ENCODE measurements at places on chromosomes 5 and 9.

DNA sequence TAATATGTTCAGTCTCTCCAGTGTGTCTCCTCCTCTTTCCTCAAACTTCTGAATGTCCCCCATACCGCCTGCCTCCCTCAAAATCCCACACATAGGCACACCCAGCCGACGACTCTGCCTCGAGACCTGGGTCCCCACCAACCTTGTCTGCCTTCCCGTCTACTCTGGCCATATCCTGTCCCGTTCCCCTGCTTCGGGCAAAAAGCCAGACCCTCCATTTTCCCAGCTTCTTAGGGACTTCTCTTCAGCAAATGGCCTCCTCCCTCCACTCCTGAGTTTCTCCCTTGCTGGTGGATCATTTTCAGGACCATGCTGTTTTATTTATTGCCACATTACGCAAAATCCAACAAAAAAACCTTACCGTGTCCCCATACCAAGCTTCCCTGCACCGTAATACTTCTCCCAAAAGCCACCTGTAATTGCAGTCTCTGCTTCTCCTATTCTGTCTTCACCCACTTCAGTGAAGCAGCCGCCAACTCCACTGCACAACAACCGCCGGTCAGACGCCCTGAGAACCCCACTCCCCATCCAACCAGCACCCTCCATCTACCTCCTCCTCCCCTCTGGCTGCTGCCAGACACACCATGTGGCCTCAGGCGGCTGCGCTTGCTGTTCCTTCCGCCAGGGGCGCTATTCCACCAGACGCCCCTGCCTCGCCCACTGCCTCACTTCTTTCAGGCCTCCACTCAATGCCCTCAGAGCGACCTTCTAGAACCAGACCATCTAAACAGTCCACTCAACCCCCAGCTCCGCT, 117.0 kb downstream of the TRPM6 start:
- DNase-seq, result peak; percentile 63

DNA sequence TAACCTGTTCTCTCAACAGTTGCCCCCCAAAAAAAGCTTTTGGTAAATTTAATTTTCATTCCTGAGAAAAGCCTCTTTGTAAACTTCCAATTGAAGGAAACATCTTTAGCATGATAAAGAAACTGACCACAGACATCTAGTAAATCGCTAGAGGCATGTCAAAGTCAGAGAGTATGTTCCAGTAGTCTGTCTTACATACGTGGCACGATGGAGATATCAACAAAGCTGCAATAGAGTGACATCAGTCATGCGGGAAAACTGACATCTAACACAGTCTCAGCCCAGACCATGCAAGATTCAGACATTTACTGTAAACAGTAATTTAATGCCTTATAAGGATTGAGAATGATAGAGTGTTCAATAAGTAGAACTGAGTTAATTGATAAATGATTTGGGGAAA, 45.1 kb downstream of the GARNL3 start:
- no peak for DNase-seq

DNA sequence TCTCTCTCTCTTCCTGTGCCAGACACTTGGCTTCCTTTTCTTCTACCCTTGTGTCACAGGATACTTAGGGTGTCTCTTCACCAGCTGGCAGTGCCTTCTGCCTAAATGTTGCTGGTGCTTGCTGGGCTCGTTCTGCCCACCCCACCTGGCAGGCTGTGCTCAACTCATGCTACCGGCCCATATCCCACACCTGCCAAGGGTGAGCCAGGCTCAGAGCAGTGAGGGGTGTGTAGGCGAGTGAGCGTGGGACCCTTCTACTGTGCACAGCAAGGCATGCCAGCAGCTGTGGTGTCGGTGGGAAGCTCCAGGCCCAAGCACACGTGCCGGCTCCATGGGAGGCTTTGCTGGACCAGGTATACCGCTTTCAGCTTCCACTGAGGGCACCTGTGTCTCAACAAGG, 1626.7 kb upstream of the ACO1 start:
- no peak for DNase-seq

DNA sequence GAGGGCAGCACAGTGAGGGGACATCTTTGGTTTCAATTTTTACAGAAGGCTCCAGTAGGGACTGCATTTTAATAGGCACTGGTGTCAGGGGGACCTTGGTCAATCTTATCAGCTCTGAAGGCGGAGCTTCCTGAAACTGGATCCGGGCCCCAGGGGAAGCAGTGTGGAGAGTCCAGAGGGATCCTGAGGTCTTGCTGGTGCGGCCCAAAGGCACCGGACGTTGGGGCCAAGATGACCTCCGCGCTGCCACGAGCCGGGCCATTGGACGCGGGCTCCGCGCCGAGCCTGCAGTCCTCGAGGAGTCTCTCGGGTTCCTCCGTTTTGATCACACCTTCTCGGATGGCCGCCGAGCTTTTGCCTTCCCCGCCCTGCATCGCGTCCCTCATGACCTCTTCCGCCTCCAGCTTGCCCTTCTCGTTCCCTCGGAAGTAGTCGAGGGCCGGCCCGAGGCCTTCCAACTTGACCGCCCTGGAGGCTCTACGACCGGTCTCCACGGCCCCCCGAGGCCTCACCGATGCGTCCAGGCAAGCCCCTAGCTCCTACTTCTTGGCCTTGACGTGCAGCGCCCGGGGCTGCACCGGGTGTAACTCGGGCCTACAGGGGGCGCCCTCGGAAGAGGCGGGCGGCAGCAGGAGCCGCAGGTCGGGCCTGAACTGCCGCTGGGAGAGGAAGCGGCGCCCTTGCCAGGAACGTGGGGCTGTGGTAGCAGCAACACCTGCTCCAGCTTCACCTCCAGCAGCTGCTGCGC, 18.8 kb downstream of the C5orf52 start:
- no peak for DNase-seq

DNA sequence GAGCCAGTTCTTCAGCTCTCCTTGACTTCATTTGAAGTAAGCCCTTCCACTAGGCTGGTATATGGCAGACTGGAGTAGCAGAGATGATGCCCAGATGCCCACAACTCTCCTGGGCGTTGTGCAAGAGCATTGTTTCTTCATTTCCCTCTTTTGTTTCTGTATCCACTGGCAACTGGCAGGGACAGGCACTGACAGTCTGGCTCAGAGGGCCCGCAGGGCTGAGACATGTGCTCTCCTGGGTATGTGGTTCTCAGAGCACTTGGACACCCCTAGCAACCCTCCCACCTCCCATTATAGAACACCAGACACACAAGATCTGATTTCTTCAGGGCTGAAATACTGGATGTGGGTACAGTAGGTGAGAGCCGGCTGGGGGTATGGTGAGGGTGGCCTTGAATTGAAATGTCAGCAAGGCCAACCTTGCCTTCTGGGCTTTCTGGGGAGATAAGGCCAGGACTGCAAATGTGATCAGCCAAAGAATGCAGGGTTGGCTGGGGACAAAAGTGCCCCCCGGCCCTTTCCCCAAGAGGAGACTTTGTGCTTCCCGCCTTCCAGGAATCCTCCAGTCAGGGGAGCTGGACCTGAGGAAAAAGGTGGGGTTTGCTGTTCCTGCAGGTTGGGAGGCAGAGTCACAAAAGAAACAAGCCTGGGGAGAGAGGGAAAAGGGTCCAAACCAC, 28.6 kb upstream of the CTNNA1 start:
- no peak for DNase-seq

GRCh38 chr5:163540696-163541095, 35.3 kb downstream of the MAT2B start:
- no peak for DNase-seq

DNA sequence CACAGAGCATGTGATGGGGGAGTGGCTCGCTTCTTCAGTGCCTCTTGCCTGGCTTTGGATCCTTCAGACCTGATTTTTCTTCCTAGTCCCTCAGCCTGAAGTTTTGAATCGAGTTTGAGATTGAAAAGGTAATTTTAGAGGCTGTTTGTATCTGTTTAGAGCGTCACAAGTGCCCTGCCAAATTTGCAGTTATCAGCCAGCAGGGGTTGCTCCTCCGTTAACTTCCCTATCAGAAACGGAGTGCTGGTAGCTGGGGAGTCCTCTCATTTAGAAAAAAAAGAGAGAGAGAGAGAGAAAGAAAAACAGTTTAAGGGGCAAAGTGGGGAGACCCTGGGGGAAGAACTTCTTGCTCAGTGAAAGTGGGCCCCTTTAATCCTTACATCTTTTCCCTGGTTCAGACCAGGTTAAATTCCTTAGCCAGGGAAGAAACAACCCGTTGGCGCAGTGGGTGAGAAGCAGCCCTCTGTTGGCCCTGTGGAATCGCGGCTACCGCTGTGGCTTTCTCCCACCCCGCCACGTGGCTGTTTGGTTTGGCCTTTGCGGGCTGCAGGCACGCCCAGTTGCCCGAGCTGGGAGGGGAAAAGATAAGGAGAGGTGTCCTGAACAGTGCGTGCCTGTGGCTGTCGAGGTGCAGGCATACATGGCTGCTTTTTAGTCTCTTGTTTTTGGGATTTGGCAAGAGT, 576.7 kb upstream of the ACO1 start:
- DNase-seq, result no peak

GRCh38 chr9:37424686-37425297, 2.3 kb downstream of the GRHPR start:
- DNase-seq, result no peak

DNA sequence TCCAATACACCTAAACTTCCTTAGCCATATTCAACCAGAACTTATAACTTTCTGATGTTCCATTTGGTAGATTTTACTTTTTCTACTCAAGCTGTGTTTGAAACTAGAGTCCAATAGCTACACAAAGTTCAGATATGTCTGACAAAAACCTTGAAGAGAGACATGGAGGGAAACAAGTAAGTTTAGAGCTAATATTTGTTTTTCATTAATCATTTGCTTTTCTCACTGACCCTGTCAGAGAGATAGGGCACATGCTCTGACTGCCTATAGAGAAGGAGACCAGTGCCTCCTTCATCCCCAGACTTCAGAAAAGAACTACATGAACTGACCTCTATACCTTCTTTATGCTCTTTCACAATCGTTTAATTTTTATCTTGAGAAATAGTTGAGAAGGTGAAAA, 157.0 kb upstream of the PPP1R2B start:
- no peak for DNase-seq

DNA sequence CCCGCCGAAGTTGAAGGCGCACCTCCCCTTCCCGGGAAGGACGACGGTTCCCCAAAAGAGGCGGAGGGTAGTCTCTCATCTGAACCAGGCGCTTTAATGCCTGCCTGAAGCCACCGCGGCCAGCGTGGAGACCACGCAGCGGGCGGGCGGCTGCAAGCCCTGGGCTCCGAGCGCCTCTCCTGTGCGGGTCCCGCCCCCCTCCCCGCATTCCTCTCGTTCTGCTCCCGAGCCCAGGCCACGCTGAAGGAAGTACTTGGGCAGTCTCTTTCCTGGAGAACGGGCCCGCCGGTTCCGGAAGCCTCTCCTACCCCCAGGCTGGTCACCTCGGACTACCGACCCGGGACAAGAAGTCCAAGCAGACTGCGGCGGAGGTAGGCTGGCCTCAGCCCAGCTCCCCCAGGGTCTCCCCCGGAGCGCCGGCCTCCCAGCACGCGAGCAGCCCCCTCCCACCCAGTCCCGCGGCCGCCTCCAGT, 571 bp downstream of the PPIC start:
- DNase-seq, result no peak

DNA sequence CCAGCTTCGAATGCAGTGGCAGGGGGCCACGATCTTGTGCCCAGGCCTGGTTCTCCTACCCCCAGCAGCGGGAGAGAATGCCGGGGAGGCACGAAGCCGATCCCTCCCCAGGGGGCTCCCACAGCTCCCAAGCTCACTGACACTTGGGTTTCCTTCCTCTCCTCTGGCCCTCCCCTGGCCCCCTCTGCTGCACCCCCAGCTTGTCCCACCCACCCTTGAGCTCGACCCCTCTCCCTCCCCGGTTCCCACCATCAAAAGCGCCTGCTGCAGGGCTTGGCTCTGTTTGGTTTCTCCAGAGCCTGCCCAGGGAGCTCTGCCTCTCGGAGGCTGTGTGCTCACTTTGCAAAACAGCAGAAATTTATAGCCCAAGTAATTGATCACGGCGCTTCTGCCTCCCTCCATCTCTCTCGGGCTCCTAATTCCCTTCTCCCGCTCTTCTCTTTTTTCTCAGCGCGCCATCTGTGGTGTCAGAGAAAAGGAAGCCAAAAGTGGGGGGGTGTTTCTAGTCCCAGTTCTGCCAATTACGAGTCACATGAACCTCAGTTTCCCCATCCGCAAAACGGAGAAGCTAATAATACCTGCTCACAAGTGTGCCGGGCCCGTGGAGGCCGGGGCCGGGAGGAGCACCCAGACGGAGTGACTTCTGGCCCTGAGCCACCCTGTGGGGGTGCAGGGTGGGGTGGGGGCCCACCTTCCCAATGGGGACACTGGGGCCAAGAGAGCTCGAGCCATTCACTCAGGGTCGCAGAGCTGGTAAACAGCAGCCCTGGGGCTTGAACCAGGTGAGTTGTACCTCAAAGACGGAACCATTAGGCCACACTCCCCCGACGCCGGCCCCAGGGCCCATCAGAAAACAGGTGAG, 141.2 kb upstream of the IER5L start:
- DNase-seq, result no peak

GRCh38 chr5:105197531-105197930, 1634.9 kb upstream of the NUDT12 start:
- DNase-seq, result no peak

GRCh38 chr5:91095786-91096385, 287.2 kb downstream of the ARRDC3 start:
- DNase-seq, result no peak

DNA sequence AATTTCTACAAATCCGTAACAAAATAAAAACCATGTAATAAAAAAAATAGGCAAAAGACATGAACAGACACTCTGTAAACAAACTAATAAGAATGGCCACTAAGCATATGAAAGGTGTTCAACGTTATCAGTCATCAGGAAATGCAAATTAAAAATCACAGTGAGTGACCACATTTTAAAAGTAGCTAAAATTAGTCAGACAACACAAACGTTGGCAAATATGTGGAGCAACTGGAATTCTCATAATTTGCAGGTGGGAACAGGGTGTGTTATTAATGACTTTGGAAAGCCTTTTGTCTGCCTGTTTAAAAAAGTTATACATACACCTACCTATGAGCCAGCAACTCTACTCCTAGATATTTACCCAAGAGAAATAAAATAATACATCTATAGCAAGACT, 164.4 kb downstream of the RMI1 start:
- DNase-seq, result no peak

GRCh38 chr9:2291980-2292704, 277.0 kb downstream of the SMARCA2 start:
- peak; percentile 57 for DNase-seq

DNA sequence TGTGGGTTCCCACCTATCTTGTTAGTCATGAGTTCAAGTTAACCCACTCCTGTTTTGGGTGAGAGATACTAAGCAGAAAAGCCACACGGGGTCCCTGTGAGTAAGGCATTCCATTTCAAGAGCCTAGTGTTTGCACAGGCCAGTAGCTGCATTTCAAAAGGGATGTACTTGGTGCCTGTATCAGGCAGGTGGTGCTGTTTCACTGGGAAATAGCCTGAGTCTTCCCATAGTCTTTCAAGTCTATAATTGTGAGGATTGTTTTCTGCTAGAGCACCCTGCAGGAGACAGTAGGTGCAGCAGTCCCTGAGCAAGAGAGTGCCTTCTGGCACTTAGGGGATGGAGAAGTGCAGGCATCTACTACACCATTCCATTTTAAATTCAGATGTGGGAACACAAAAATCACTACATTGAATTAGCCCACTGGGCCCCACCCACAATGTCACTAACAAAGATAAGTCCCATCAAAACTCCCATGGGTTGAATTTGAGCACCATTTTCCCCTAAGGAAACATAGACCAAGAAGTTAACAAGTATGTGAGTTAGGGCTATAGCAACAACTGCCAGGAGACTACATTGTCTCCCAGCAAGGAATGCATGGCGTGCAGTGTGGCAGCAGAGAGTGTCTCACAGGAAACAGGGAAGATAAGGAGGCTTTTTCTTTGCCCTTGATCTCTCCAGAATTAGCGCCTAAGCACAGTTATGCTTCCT, 263.2 kb downstream of the COX7C start:
- DNase-seq, result peak; percentile 11

All from NCI-H2029 treated with DMSO at 0.1 percent for 48 hours (cell line).